ENCODE measurements at places on chromosomes 7 and 10.

- no peak for DNase-seq
Observed at GRCh38 chr7:65411249-65411648, 37.6 kb downstream of the ZNF92 start.

DNA sequence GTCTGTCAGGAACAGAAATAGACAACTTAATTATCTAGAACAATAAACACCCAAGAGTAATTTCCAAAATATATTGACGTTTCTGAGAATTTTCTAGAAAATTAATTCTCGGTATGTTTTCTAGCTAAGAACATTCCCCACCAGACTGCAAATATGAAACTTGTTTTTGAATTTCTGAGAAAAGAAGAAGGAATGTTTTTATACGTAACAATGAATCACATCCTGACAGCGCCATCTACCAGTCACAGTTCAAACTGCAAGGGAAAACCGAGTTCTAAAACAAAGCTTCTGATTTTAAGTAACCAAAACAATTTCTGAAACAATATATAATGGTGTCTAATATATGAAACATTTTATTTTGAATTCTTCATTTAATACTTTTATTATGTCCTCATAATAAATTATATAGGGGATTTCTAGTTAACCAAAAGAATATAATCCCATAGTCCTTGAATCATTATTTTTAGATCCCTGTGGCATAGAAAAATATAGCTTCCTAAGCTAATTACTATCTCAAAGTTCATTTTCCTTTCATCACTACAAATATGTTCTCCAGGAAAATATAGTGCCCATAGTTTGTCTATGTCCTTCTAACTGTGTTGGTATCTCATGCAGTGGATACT, 34.5 kb upstream of the MEOX2 start:
- no peak for DNase-seq

- no peak for DNase-seq
Observed at GRCh38 chr10:30813872-30814481, 184.4 kb upstream of the LYZL2 start.

- DNase-seq: no peak
Observed at GRCh38 chr10:11018855-11019631, 1.4 kb downstream of the CELF2 start.

DNA sequence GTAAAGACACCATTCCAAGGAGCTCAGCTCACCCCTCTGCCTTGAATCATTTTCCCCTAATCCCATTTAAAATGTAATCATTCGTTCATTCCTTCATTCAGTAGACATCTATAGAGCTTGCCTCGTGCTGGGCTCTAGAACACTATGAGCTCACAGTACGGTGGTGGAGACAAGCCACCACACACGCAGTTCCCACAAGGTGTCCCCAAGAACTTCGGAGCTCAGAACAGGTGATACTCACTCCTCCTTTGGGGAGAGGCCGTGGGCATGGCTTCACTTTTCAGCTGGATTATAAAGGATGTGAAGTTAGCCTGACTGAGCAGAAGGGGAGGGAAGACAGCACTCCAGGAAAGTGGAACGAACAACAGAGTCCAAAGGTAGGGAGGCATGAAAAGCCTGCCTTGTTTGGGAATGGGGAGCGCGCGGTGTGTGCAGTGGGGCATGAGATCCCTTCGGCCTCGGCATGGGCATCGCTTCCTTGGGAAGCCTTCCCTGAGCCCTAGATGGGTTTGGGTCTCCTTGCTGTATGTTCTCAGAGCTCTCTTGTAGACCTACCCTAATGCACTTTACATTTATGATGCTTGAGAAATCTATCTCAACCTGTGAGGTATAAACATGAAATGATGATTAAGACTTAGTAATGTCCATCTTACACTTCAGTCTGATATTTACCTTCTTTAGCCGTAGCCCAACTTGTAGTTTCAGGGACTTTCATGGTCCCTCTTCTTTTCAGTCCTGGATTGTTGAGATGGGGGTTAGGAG, 809 bp upstream of the OGA start:
- DNase-seq: no peak

DNA sequence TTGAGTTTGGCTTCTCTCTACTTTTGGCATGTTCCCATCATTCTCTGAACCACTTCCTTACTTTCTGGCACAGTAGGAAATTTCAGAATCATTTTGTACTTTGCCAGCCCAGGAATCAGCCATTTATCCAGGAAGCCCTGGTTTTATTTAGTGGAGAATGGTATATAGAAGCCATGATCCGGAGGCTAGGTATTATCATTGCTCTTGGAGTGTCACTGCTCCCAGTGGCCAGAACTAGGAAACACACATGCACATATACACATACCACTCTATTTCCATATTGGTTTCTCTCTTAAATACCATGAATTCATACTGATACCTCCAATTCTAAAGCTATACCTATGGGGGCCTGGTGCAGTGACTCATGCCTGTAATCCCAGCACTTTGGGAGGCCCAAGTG, 36.3 kb downstream of the SUFU start:
- DNase-seq: no peak

DNA sequence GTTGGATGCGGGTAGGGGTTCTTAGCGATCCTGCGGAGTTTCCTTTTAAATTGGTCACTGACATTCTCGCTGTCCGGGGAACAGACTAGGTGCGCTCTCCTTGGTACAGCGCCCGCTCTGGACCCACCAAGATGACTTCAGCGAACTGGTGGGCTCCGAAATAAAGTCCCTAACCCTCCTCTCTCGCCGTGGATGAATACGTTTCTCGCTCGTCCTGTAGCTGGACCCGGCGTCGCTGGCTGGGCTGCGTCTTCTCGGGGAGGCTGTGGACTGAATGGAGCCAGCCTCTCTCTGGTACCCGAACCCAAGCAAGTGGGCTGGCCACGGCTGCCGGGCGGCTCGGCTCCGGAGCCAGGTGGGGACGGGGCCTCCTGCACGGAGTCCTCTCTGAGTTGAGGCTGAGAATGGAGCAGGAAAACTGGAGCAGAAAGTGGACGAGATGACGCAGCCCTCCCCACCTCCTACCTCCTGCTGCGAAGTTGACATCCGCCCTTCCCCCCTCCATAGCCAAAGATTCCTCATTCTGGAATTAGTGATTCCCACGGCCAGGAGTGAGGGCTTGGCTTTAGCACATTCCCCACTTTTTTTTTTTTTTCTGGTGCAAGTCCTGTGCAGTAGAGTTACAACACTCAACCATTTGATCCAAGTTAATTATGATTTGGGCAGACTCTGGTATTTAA, 1.5 kb downstream of the UNC5B start:
- no peak for DNase-seq

DNA sequence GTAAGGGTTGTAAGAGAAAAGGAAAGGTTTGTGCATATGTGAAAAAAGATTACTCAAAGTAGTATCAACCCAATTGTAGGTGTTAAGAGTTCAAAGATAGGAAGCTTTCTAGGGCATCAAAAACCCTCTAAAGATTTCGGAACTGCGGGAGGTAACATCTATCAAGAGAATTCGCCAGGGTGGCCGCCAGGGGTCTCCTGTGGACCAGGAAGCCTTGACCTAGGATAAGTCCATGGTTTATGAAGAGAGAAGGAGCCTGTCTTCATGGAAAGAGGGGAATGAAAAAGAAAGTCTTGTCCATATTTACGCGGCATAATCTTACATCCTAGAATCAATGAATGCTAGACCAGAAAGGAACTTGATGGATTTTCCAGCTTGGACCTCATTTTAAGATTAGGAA, 140.7 kb upstream of the CALCR start:
- DNase-seq: no peak

DNA sequence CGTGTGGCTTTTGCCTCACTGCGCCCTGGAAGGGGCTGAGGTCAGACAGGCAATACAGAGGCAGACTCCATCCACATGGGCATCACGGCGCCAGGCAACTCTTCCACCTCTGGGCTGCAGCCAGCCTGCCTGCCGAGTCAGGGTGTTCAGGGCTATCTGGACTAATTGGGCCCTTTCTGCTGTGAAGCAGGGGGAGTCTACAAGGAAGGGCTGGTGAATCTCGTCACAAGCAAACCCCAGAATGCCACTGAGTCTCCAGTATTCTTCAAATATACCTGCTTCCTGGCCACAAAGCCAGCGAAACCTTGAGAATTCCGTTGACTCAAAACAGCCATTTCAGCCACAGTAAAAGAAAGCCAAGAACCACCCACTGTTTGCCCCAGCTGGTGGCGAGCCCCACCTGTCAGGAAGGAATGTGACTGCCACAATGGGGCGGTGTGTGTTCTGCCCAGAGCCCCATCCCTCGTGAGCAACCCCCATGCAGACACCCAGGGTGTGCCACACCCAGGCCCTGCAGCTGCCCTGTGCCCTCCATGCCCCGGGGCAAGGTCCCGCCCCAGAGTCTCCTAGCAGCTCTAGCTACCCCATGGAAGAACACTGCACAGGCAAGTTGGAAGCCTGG, 117.3 kb downstream of the FAM53B start:
- DNase-seq: no peak

- DNase-seq: no peak
Observed at GRCh38 chr10:34047389-34047788, 712.9 kb upstream of the NRP1 start.

DNA sequence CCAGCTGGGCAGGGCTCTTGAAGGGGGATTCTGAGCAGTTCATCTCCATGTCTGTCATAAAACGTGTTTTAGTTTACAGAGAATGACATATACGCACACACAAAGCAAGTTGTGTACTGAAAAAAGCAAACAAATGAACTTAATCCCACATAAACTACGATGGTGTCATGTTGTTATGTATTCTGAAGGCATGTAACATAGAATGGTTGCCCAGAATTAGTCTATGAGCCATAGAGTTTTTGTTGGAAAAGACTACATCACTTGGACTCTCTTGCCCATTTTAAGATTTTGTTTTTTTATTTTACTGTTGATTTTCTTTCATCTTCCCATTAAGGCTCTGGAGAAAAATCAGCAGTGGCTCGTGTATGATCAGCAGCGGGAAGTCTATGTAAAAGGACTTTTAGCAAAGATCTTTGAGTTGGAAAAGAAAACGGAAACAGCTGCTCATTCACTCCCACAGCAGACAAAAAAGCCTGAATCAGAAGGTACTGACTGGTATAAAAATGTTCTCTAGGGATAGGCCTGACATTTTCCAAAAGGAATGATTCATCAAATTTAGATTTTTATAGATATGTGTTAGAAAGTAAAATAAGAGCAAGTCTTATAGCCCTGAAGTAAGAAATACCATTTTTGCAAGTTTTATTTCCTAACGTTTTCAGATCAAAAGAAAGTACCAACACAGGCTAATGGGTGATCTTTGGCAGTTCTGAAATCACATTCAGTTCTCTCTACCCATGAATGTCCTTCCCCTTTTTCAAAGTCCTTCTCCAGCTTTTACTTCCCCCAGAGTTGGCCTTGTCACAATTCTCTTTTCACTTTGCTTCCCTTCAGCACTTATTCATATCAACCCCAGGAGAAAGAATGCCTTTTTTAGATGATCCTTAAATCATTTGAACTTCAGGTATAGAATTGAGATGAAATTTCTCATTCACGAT, 18.9 kb downstream of the CEP55 start:
- DNase-seq: no peak

DNA sequence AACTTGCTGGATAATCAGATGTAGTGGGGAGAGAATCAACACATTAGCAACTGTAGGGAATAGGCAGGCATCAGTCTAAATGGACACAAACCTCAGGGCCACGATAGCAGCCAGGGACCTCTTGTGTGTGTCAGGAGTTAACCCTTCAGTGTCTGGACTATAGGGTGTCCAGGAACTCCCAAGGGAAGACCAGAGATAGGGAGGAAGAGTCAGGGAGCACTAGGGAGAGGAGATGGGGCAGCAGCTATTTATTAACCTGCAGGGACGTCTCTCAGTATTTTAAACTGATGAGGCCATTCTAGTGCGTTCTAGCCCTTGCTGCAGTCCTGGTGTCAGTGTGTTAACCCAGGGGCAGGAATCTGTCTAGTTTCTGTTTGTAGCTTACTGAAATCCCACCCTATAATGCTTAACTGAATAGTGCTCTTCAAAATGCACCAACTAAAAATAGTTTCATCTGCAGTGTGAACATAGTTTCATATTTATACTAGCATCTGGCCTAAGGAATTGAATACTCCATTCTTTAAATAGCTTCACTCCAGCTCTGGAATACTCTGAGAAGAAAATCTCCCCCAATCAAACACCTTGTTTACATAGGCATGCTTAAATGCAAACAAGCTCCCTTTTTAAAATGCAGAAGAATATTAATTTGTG, 62.7 kb downstream of the ARID5B start:
- no peak for DNase-seq

DNA sequence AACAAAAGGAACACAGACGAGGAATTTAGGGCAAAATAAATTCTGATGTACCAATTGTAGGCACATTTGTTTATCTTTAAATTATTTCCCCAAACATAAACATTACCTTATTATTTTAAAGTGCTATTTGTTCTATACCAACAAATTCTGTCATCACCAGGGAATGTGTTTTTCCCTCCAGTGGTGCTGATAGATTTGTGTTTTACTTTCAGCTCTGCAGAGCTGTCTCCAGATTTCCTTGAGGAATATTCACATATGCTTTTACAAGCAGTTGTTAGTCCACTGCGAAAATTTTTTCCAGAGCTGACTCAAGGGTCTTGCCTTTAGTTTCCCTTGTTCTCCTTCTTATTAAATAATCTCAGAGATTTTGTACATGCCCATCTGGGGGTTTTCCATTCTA, 362.8 kb downstream of the PHF14 start:
- no peak for DNase-seq

GRCh38 chr10:8453587-8453986, 399.1 kb downstream of the GATA3 start:
- no peak for DNase-seq

DNA sequence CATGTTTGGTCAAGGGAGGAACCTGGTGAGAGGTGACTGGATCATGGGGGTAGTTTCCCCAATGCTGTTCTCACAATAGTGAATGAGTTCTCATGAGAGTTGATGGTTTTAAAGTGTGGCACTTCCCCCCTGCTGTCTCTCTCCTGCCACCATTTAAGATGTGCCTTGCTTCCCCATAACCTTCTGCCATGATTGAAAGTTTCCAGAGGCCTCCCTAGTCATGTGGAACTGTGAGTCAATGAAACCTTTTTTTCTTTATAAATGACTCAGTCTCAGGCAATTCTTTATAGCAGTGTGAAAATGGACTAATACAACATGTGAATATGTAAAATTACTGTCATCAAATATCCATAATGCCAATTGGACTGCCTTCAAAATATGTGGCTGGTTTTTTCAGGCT, 165.5 kb upstream of the TARP start:
- DNase-seq: no peak

Measured in stimulated activated CD8-positive, alpha-beta memory T cell treated with anti-CD3 and anti-CD28 coated beads, Interleukin-4, amount 100 ng/mL, for 4 hours (primary cell).